SJCRH30 (cell line): ENCODE measurements at places on chromosomes 2 and 18. TPM values are rescaled to one million over a fixed set of nuclear protein-coding genes. Genes with fewer than 3 reads are reported as not detected.

Gene POTEF
- 8.6 and 11.5 TPM in 2 replicates for total RNA-seq

Gene MAP3K19
- not detected in 2 replicates for total RNA-seq

Gene UGT1A1
- not detected in 2 replicates for total RNA-seq

Gene ATOH8
- total RNA-seq = 98.9 and 107 TPM in 2 replicates

Gene C2orf81
- 0.43 and 0.48 TPM in 2 replicates for total RNA-seq

Gene COL5A2
- total RNA-seq = 215 and 218 TPM in 2 replicates

Gene HES6
- total RNA-seq = 44.9 and 46.1 TPM in 2 replicates

Gene C1D
- 30.7 and 36.1 TPM in 2 replicates for total RNA-seq

Gene IL36G
- total RNA-seq = not detected in 2 replicates

Gene MDH1B
- 0.73 and 1.3 TPM in 2 replicates for total RNA-seq

Gene CFAP53
- 0.08 TPM in 1 of 2 replicates, not detected in the other for total RNA-seq

Gene ANTXR1
- 60.9 and 67.4 TPM in 2 replicates for total RNA-seq

Gene ABCG8
- total RNA-seq = 0.04 TPM in 1 of 2 replicates, not detected in the other

Gene CELF4
- total RNA-seq = not detected in 2 replicates

Gene GNAL
- total RNA-seq = 2.6 and 2.9 TPM in 2 replicates

Gene SAP130
- total RNA-seq = 23.5 and 23.7 TPM in 2 replicates

Gene VRK2
- 5.8 and 6.8 TPM in 2 replicates for total RNA-seq

Gene FKBP7
- total RNA-seq = 42.6 and 48.4 TPM in 2 replicates

Gene DLGAP1
- 0.99 and 2.8 TPM in 2 replicates for total RNA-seq

Gene SATB2
- total RNA-seq = 13.3 and 14.8 TPM in 2 replicates

Gene SERPINB7
- not detected in 2 replicates for total RNA-seq

Gene UGT1A9
- not detected in 2 replicates for total RNA-seq
